ENCODE measurements at places on chromosomes 4 and X.
A peak's percentile ranks its signal among the peaks of the same experiment; 100 is the strongest.

GRCh38 chr4:85979276-85979675, 380.6 kb downstream of the MAPK10 start:
- no peak for DNase-seq

- no peak for DNase-seq
These were observed 150.4 kb downstream of the MID1 start for GRCh38 chrX:10470009-10470408.

DNA sequence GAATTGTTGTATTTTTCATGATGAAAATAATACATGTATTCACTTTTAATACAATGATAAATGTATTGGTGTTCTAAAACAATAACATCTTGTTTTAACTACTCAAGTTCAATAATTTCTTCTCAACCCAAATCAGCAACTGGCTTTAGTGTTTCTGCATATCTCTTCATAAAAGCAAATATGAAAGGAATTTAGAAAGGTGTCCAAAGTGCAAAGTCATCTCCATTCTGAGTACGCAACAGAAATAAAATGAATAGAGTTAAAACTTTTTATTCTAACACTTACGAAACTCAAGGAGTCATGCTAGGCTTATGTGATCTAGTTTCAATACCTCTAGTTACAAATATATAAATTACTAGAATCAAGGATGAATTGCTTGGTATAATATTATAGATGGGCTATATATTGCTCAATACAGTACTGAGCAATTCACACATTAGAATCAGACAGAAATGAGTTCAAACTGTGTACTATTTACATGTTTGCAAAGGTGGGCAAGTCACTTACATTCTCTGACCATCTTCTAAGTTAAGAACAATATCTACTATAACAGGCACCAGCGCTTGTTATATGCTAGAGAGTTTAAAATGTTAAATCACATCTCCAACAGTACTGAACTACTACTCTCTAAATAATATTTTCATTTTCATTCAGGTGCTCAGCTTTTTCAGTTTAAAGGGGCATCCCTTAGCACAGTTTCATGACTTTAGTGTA, 51.5 kb downstream of the PPA2 start:
- no peak for DNase-seq

GRCh38 chr4:6463311-6464289, 8.8 kb downstream of the PPP2R2C start:
- DNase-seq: no peak

DNA sequence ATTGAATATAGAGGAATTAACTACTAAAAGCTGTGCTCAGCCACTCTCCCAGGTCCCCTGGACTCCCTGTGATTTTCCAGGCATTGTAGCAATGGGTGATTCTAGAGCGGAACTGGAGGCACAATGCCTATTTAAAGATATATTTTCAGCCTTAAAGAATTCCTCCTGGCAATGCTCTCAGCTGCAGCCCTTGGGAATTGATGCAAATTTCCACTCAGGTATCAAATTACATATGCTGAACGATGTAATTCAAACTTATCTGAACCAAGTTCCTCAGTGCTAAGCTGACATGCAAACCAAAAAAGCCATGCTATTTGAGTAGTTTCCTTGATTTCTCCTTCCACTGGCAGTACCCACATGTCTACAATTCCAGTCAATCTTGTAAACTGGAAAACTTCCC, 86.3 kb upstream of the GABRA3 start:
- DNase-seq: no peak

- peak; percentile 13 for DNase-seq
These were observed 162.5 kb upstream of the BCOR start for GRCh38 chrX:40260146-40260747.

DNA sequence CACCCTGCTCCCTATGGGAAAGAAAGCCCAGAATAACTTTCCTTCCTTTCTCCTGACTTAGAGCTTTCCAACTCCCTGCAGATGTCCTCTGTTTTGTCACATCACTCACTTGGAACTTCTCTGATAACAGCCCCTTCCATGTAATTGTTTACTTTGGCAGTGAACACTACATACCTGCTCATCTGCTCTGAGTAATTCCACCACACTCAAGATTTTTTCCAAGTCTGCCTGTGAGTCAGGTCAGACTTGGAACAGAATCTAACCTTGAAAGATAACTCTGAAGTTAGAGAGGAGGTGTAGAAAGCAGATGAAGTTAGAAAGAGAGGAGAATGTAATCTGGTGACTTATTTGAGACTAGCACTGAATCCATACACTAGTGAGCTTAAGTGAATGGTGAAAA, 7.4 kb downstream of the MAGEB10 start:
- DNase-seq: no peak

DNA sequence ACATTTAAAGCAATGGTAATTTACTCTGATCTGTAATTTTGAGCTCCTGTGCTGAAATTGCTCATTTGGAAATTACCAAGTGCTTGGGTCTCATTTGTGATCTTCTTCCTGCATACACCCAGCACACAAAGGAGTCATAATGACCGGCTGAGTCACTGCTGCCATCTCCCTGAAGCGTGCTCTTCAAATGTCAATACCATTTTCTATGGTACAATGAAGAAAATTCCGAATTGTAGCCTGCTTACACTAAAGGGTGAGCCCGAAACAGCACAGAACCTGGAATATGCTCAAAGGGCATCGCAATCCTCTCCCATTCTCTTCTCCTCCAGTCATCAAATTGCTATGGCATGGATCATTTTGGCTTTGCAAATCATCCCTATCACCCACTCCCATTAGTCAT, 140.5 kb downstream of the GRIA3 start:
- no peak for DNase-seq
